Sciatic nerve (tissue), 2 donors: ENCODE measurements at places on chromosomes 1 and 21. TPM values are rescaled to one million over a fixed set of nuclear protein-coding genes. Genes with fewer than 3 reads are reported as not detected.

ERG gene
- 41.6 TPM for total RNA-seq

GRCh38 chr1:230112131-230112701 is 45.2 kb downstream of the GALNT2 start:
- no peak for DNase-seq

- no peak for DNase-seq
These were observed 16.9 kb upstream of the RAB3B start for GRCh38 chr1:52007215-52008002.

DNA sequence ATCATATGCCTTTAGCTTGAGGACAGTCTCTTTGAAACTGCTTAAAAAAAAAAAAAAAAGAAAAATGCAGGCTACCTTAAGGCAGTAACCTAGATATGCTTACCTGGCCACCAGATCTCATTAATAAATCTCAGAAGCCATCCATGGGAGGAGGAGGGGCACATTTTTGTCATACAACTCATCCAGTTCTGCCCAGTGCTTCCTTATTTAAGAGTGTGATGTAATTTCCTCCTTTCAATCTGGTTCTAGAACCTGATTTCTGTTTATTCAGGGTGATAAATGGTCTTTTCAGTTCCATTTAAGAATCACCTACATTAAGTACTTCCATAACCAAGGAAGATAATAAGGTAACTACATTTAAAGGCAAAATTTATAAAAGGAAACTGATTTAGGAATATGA is 6.1 kb downstream of the ERRFI1 start:
- DNase-seq = no peak

- no peak for DNase-seq
These were observed 281.1 kb upstream of the CXADR start for GRCh38 chr21:17231771-17232170.

SEMA4A gene
- 8.4 TPM for total RNA-seq

DNA sequence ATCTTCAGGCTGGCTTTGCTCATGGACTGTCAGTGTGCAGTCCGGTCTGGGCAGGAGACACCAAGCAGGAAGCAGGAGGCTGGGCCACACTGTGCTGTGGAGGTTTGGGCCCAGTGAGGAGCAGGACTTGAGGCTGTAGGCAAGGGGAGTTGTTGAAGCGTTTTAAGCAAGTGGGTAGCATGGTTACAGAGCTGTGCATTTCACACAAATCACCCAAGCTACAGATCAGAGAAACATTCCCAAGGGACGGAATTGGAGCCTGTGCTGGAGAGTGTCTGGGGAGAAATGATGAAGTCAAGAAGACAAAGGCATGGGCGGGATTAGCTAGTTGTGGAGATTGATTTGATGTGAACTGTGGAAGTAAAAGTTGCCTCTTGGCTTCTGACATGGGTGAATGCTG is 60.9 kb downstream of the KIF21B start:
- DNase-seq = no peak

DNA sequence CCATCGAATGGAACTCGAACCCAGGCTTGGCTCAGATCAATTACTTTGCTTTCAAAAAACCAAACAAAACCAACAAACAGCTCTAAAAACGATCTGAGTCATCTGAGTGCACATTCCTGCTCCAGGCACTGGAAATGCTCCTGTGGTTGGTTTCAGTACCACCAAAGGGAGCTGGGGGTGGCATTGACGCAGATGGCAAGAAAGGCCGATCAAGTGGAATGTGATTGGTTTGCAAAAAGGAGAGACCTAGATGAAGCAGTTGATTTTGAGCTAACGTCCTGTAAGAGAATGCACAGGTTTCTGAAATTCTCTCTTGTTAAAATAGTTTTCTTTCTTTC is 39.5 kb downstream of the PIK3CD start:
- no peak for DNase-seq

DNA sequence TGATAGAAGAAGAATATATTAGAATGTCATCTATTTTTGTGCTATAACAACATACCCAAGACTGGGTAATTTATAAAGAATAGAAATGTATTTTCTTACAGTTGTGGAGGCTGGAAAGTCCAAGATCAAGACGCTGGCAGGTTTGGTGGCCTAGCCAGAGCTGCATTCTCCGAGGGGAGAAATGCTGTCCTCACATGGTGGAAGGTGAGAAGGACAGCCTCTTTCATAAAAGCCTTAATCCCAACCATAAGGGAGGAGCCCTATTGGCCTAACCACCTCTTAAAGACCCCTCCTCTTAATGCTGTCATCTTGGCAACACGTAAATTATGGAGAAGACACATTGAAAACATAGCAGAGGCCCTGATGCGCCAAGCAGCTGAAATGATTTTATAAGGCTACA is 60.1 kb upstream of the KAZN start:
- DNase-seq = no peak

IGSF9 gene
- total RNA-seq = 0.18 TPM

- no peak for DNase-seq
These were observed 6.9 kb upstream of the DENND1B start for GRCh38 chr1:197781968-197782721.

GRCh38 chr1:57860325-57860724 is 436.5 kb upstream of the DAB1 start:
- DNase-seq = no peak

DNA sequence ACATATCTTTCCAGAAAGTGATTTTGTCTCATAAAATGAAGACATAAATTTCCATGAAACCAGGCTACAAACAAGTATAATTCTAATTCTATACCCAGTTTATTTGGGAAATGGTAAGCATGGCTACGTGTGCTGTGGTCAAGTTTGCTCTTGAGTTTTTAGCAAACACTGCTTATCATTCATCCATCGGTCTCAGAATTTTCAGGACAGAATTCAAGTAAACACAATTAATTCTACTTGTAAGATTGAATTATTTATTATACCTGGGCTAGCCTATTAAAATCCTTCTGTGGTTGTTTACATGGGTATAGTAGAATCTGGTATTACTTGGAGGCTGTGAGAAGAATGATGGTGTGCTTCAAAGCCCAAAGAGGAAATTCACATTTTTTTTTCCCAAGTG is 68.3 kb downstream of the CHIA start:
- no peak for DNase-seq

GRCh38 chr1:67883069-67883468 is 49.8 kb upstream of the GNG12 start:
- no peak for DNase-seq

SNRPE gene
- total RNA-seq = 76.4 TPM

HPDL gene
- total RNA-seq = 2.3 TPM

GRCh38 chr1:234997896-234998741 is 130.5 kb downstream of the TOMM20 start:
- peak; percentile 60 for DNase-seq

ZBTB18 gene
- total RNA-seq = 13.4 TPM

DNA sequence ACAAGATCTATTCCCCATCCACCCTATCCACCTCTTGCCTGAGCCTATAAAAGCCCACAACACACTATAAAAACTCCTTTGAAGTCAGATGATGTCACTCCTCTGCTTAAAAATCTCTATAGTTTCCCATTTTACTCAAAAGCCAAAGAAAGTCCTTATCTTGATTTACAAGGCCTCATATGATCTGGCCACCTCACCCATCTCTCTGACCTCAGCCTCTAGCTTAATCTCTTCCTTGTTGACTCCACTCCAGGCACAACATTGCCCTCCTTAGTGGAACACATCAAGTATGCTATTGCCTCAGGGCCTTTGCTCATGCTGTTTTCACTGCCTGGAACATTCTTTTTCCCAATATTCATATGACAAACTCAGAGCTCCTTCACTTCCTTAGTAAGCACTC is 33.3 kb downstream of the ZNF281 start:
- no peak for DNase-seq

TP73 gene
- total RNA-seq = not detected

DNA sequence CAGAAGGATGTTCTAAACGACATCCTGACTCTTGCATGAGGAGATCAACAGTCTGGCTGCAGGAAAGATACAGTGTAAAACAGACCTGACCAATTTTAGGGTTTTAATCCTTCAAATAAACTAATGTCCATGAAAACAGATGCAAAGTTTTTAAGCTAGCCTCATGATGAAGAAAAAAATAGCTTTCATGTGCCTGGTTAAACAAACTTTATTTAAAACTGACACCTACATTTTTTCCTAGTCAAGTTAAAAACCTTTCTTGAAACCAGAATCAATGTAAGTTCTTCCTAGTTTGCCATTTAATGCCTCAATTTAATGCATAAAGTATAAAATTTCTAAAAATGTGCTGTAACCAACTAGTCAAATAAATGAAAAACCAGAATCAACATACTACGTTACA is 2.9 kb downstream of the WDR26 start:
- no peak for DNase-seq

- DNase-seq = no peak
These were observed 55.5 kb upstream of the BACH1 start for GRCh38 chr21:29243188-29243587.
